ENCODE measurements at places on chromosomes 7 and 10.

- DNase-seq: peak; percentile 83
Observed at GRCh38 chr7:40419806-40420205, 285.0 kb downstream of the SUGCT start.

DNA sequence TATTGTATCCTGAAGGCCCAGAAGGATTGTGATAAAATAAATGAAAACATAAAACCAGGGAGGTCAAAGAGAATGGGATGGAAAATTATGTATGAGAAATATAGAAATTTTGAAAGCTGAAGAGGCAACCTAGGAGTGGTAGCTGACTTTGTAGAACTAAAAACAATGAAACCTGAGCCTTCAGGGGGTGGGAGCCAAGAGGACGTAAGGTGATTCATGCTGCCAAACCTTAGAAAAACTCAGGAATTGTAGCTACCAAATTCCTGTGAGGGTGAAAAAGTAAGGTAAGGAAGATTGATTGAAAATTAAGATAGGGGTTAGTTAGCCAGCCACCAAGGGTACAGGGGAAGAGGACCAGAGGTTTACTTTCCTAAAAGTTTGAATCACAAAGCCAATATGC, 213.2 kb downstream of the KCND2 start:
- DNase-seq: no peak

DNA sequence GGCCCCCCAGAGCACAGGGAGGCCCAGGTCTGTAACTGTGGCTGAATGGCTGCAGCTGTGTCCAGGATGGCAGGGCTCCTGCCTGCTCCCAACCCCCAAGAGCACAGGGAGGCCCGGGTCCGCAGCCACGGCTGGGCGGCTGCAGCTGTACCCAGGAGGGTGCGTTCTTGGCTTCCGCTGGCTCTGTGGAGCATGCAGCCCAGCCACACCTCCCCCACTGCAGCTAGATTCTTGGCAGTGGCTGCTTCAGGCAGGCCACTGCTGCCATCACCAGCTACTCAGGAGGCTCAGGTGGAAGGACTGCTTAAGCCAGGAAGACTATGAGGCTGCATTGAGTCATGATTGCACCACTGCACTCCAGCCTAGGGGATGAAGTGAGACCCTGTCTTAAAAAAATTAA, 27.9 kb downstream of the C7orf25 start:
- no peak for DNase-seq

DNA sequence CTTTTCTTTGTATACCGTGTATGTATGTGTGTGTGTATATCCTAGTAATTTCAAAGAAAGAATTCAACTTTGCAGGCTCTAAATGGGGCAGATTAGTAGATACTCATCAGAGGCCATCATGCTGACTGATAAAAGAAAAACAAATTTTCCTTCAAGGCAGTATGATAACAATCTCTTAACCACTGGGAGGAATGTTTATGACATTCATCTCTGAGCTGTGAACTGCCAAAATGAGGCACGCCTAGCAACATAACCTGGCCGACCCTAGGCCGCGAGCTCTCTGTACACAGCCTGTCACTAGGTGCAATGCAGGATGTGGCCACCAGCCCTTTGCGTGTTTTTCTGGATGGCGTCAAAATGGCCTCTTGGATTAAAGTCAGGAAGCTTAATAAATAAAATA, 343.7 kb upstream of the GALNT17 start:
- no peak for DNase-seq

DNA sequence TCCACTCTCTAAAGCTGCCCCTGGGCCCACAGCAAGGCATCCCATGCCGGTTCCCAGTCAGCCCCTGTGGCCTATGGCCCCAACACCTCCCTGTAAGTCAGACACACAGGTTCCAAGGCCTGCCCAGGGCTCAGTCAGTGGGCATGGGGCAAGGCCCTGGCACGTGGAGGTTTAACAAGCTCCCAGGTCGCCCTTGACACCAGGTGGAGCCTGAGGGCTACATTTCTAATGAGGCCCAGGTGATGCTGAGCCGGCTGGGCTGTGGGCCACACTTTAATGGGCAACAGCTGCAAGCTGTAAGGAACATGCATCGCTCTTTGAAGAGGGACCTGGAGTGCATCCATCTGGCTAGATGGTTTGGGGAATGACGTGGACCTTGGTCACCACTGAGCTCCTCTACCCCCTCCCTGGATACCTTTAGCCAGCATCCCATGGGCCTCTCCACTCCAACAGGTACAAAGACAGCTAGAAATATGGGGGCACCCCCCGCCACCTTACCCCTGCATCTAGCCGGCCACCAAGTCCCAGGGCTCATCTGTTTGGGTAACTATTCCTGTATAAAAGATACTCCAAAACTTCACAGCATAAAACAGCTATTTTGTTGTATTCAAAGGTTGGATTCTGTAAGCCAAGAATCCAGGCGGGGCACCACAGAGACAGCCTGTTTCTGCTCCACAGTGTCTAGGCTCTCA, 122.5 kb downstream of the OAT start:
- no peak for DNase-seq

DNA sequence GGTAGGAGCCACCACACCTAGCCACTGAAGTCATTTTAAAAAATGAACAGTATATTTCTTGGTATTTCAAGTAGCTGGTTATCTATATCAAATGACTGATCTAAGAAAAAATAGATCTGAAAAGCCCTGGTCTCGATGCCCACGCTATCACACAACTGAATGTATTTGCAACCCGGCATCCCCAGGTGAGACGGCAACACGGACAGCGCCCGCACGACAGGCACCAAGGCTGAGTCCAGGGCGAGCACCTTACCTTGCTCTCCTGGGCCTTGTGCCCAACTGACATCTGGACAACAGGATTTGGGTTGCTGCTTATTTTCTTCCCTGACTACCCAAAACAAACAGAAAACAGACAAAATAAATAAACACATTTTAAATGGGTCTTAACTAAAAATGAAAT, 44.8 kb upstream of the NCAPG2 start:
- no peak for DNase-seq

DNA sequence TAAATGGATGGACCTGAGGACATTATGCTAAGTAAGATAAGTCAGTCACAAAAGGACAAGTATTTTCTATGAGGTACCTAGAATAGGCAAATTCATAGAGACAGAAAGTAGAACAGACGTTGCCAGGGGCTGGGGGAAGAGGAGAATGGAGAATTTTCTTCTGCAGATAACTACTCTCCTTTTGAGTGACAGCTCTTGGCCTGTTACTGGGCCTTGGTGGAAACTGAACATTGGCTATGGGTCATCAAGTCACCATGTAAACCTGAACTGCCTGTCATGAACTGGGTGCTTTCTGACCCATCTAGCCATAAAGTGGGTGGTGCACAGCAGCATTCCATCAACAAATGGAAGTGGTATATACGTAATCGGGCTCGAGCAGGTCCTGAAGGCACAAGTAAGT, 29.3 kb upstream of the NFE2L3 start:
- DNase-seq: no peak

DNA sequence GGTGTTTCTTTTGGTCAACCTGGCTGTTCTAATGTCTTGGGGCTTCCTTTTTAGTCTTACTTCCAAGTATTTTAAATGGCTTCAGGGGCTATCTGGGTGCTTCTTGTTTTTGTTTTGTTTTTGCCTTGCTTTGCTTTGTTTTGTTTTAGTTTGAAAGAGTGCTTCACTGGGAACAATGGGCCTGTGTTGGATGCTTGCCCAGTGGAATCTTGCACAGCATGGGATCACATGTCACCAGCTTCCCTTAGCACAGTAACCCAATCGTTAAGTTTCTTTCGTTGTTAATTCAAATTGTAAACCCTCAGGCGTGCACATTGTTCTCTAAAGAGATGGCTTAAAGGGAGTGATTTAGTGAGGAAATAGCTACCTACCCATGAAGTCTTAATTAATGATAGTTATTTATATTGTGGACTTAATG, 8.9 kb downstream of the COL17A1 start:
- no peak for DNase-seq

DNA sequence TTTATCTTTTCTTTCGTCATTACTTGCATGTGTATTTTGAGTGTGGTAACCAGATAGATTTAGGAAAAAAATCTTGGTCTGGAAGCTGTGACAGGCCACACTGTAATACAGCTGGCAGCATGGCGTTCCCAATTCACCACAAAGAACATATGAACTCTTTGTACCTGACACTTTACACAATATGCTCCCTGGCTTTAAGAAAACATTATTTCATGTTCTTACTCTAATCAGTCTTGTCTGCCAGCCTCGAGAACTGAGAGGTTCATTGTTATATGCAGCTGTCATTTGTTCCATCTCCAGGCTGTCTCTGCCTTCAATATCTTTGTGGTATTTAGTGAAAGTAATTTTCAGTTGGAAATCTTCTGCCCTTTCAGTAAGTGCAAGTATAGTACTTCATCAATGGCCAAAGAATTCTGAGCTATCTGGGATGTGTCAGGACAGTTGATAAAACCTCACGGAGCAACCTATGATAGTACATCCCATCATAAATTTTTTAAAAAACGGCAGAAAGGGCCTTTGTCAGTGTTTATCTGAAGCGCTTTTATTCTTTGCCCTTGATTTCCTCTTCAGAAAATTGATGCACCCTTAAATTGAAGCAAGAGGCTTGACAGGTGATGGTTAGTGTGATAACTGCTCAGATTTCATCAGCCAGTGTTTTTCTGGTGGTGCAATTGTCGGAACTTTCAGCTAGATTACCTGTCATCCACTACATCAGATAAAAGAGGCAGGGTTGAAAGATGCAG, 146.3 kb upstream of the SP8 start:
- no peak for DNase-seq

- DNase-seq: no peak
Observed at GRCh38 chr10:70827086-70827757, 11.5 kb downstream of the SGPL1 start.

GRCh38 chr10:93921338-93921737, 27.6 kb downstream of the SLC35G1 start:
- DNase-seq: peak; percentile 14

GRCh38 chr7:110889335-110889734, 201.6 kb upstream of the LRRN3 start:
- no peak for DNase-seq

GRCh38 chr7:55343002-55343781, 21.9 kb upstream of the LANCL2 start:
- DNase-seq: no peak

- DNase-seq: no peak
Observed at GRCh38 chr10:129965425-129965808, 1.3 kb upstream of the EBF3 start.

DNA sequence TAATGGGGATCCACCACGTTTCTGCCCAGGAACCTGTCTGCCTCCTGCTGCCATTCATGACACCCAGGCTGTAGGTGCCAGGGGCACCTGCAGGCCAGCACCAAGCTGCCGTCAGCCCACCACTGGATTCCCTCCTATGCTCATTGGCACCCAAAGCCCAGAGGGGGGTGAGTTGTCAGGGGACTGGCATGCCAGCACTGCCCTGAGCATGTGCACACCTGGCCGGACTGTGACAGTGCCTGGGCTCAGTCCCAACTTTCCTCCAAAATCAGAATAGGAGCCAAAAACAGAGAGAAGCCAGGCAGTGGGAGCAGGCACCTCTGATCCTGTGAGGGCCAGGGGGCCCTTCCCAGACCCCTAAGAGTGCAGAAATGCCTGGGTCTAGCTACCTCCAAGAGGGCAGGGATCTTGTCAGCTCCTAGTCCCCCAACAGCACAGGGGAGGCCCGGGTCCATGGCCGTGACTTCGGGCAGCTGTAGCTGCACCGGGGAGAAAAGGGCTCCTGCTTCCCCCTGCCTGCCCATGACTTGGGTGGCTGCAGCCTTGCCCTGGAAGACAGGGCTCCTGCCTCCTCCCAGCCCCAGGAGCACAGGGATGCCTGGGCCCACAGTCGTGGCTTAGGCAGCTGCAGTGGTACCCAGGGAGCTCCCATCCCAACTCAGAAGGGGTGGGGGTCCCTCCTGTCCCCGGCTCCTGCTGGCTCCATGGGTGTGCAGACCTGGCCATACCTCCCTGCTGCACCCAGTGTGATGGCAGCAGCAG, 249.8 kb upstream of the DKK1 start:
- no peak for DNase-seq

DNA sequence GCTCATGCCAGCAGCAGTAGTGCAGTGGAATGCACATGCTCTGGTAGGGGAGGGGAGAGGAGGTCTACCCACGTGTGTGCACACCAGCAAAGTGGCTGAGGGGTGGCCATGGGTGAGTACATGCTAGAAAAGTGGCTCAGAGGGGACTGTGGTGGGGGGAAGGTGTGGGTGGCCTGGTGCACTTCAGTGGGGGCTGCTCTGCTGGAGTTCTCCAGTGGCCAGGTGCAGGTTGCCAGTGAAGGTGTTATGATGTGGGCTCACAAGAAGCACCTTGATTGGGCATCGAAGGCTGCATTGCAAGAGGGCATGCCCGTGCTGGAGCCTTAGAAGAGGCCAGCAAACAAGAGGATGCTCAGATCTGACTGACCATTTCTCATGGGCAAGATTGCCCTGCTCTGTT, 613.6 kb upstream of the PHF14 start:
- DNase-seq: no peak

- no peak for DNase-seq
Observed at GRCh38 chr10:42971251-42971599, 105.6 kb upstream of the RET start.

DNA sequence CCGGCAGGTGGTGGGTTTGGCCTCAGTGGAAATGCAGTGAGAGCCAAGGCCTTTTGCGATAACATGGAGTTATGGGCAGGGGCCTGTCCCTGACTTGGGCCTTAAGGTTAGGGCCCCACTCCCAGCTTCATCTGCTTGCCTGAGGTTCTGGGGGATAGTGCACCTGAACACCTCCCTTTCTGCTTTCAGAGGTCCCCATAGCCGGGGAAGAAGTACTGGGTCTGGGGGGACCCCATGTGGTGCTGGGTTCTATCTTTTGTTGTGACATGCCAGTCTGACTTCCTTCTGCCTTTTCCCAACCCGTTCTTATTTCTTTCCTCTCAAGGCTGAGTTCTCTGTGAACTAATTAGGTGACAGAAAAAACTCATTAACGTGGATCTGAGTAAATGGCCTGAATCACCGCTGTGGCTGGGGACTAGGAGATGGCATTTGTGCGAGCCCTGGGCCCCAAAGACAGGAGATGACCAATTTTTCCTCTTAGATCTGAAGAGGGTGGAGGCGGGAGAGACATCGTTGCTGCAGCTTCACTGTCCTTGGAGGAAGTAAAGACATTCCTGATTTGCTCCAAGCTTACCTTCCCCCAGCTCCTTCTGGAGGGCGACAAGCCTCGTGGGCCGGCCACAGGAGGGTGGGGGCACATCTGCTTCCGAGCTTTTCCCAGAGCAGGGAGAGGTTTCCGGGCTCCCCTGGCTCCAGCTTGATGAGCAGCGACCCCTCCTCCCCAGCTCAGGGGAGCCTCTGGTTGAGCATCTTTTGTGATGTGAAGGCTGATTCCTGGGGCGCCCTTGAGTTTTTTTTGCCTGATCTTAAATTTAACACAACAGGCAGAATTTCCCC, 2.0 kb downstream of the AGAP3 start:
- peak; percentile 61 for DNase-seq

GRCh38 chr7:133268355-133268754, 15.5 kb downstream of the EXOC4 start:
- DNase-seq: no peak
